ENCODE measurements at places on chromosomes 4 and X.
A peak's percentile ranks its signal among the peaks of the same experiment; 100 is the strongest.

DNA sequence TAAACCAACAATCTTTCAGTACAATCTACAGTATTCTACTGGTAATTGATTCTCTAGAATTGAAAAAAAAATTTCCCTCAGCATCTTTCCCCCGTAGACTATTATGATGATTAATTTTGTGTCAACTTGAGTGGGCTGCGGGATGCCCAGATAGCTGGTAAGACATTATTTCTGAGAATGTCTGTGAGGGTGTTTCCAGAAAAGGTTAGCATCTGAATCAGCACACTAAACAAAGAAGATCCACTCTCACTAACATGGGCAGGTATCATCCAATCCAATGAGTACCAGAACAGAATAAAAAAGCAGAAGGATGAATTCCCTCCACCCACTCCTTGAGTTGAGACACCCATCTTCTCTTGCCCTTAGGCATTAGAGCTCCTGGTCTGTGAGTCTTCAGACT, 186.1 kb upstream of the MAB21L2 start:
- no peak for DNase-seq

GRCh38 chrX:74922922-74923543, 2.2 kb downstream of the NEXMIF start:
- DNase-seq: peak; percentile 65

DNA sequence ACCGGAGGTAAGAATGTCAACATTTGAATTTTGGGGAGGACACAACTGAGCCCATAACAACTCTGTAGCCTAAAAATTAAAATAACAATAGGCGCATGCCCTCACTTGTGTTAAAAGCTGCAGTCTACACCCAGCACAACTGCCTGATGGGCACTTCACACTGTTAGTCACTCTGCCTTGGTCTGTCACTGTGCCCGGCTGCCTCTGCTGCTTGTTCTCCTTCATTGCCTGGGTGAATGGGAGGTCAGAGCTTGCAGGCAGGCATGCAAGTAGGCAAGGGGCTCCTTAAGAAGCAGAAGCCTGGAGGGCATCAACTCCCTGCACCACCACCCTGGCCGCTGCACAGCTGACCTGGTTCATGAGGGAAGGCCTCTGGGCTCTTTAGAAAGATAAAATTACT, 374.8 kb downstream of the MID1IP1 start:
- no peak for DNase-seq

DNA sequence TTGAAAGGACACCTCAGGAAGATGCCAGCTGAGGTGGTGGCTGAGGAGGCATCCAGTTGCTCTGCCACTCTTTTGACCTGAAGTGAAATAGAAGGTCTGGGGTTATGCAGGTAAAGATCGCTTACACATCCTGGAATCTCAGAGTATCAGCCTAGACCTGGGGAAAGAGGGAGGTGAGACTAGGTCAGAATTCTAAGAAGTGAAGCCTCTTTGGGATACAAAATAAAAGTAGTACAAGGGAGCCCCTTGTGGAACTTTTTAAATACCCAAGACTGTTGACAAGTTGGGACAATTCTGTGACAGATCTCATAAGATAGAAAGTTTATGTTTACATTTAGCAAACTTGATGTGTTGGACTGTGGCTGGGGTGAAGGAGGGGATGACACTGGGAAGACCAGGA, 263.1 kb downstream of the SPRY1 start:
- DNase-seq: peak; percentile 8

DNA sequence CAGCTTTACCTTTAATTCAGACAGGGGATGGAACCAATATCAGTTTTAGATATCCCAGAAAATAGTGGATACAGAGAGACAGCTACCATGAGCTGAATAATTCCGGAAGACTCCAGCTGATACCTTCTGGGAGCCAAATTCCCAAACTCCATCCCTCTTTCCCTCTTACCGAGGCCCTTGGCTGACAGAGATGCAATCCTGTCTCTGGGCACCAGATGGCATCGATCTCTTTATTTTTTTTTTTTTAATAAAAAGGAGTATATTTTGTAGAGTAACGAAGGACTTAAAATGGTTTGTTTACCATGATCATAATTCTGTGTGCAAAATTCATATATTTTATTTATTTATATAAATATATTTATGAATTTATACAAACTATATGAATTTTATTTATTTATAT, 31.0 kb downstream of the RAB40A start:
- no peak for DNase-seq

- peak; percentile 21 for DNase-seq
Measured at GRCh38 chr4:85659610-85660218, 184.8 kb downstream of the ARHGAP24 start.

DNA sequence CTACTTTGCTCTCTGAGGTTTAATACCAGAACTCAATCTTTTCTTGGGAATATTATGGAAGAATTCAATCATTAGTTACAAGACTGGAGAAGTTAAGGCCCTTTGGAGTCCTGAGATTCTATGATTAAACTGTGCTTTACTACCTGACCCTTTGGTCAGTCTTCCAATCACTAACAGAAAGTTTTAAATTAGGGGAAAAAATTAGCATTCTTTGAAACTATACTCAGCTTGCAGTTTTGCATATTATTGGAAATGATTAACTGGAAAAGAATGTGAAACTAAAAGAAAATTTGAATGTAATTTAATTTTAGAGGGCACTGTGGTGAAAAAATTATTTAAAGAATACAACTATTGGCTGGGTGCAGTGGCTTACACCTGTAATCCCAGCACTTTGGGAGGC, 18.7 kb upstream of the GPR34 start:
- DNase-seq: no peak

DNA sequence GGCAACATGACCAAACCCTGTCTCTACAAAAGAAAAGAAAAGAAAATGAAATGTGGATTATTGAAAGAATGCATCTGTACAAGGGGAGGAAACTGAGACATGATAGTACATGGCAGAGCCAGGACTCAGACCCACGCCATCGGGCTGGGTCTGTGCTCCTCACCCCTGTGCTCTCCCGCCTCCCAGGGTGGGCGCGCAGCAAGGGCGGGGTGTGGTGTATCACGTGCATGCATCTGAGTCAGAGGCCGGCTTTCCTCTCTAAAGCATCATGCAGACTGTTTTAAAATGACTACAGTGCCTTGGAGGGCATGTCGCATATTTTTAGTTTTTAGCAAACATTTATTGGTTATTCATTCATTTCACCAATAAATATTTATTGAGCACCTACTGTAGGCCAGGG, 47.8 kb downstream of the HTT-AS start:
- DNase-seq: no peak

DNA sequence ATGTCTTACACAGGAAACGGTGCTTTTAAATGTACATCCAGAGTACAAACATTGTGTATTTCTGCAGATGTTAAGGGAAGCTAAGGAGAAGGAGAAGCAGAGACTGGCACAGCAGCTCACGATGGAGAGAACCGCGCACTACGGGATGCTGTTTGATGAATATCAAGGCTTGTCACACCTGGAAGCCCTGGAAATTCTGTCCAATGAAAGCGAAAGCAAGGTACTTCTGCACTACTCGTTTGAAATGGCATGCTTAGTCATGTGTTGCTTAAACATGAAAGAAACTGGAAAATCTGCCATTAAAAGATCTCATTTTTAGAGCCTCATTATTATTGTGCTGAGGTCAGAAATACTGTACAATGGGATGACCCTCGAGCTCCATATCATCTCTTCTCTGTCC, 47.2 kb downstream of the FAM114A1 start:
- DNase-seq: no peak

DNA sequence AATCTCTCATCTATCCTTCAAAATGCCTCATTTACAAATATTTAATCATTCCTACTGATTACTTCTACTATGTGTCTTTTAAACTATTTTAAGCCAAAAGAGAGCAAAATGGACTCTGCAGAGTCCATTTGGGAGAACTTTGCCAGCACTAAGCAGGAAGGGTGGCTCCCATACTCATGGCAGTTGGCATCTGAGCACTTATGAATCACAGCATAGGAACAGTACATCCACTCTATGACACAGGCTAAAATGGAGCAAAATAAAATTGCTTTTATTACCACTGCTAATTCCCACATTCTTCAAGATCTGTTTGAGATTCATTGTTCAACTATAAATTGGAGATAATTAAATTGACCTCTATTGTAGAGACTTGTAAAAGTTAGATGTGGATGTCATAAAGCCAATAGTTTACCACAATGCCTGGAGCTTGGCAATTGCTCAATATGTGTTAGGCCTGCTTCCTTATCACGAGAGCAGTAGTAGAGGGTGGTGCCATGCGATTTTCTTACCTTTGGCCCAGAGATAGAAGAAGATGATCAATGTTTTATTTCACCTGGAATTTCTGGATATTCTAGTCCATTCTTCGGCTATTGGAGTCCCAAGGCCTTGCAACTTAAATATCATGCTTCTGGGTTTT, 19.1 kb downstream of the HPGD start:
- no peak for DNase-seq

GRCh38 chr4:183342541-183343533, 20.6 kb upstream of the CLDN24 start:
- peak; percentile 24 for DNase-seq

GRCh38 chrX:15349046-15349445, 13.7 kb upstream of the PIGA start:
- DNase-seq: peak; percentile 32

GRCh38 chrX:107440187-107440586, 9.3 kb upstream of the FRMPD3 start:
- DNase-seq: peak; percentile 20

GRCh38 chrX:47218920-47219815, 687 bp downstream of the CDK16 start:
- DNase-seq: no peak

DNA sequence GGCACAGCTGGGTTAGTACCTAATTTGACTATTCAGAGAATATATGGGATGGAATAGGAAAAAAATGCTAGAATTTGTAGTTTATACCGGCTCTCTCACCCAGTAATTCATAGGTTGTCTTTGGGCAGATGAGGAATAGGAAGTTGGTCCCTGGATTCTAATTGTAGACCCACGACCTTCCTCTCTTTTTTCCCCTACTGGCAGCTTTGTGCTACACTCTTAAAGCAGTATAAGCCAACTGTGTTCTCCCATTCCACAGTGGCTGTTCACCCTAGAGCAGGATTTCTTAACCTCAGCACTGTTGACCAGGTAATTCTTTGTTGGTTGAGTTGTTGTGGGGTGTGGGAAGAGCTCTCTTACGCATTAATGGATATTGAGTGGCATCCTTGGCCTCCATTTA, 92.9 kb downstream of the FNIP2 start:
- no peak for DNase-seq

DNA sequence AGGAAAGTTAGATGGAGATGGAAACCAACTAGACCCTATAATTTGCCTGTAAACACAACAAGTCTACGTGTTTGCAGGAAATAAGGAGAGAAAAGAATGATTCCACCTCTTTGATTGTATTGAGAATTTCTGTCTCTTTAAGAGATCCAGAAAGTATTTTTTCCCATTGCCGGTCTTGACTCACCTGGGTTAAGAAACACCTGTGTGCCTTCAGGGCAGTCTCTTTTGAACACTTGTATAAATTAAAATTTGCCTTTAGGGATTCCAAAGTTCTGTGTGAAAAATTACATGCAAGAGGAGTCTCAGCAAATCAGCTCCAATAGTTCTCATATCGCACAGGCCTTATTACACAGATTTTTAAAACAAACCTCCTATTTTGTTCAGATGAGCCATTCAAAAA, 46.0 kb upstream of the SMAD1 start:
- no peak for DNase-seq

GRCh38 chr4:1740021-1740545, 18.8 kb downstream of the TACC3 start:
- no peak for DNase-seq

DNA sequence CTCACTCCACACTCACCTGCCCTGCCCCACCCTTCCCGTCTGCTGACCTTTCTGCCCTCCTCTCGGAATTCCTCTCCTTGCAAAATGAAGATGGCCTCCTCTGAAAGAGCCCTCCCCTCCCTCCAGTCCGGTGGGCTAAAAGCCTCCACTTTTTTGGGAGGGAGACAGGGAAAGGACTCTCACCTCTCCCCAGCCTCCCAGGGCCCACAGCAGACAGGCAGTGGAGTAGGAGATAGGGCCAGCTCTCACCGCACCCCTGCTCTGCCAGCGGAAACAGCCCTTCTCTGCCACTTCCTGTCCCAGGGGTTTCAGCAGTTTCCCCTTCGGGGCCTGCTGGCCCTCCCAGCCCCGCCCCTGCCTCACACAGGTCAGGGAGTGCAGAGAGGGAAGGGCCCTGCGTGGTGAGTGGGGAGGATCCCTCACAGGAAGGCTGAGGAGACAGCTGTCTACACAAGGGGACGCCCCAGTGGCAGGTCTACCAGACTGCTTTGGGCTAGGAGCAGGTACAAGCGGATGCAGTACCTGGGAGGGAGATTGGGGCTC, 18.2 kb downstream of the ELF4 start:
- peak; percentile 80 for DNase-seq
